ENCODE measurements at places on chromosomes 1 and 21. TPM values are rescaled to one million over a fixed set of nuclear protein-coding genes. Genes with fewer than 3 reads are reported as not detected.

DNA sequence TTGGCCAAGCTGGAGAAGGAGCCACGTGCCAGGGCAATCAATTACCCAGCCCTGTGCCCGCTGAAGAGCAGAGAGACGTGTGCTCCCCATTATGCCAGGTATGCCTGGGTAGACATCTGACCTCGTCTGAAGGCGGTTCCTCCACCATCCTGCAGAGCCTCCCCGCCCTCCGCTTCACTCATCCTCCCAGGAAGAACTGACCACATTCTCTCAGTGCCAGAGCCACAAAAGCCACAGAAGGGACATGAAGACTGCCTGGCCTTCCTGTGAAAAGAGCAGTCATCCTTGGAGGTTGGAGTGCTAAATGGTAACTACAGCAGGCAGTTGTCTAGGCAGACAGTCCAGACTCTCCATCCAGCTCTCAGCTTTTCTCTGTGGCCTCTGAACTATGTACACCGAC is 12.0 kb downstream of the SYT2 start:
- H3K27ac ChIP-seq, result no peak overlapping the region
- no peaks in the 10 kb centered on the region for H3K36me3 ChIP-seq
- no peak for DNase-seq
- no peaks in the 10 kb centered on the region for H3K4me1 ChIP-seq
- peaks cover 4% of the 10 kb centered on the region for H3K27me3 ChIP-seq

DNA sequence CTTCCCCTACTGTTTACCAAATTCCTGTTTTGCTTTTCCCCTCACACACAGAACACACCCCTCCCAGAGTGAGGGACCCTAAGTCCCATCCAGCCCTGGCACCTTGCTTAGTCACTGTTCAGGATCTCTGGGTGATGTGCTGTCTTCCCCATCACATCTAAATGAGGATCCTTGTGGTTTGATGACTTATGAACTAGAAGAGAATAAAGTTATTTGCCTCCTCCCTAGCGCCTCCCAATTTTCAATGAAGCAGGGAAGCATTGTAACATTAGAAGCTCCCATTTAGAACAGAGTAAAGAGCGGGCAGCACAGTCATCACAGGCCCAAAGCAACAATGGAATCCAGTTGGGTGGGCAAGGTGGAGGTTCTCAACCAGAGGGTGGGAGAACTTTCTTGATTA is 27.0 kb downstream of the DISC1 start:
- H3K27ac ChIP-seq, result no peak overlapping the region
- H3K36me3 ChIP-seq, result no peaks in the 10 kb centered on the region
- H3K4me1 ChIP-seq, result no peaks in the 10 kb centered on the region
- DNase-seq, result no peak
- no peaks in the 10 kb centered on the region for H3K27me3 ChIP-seq

DNA sequence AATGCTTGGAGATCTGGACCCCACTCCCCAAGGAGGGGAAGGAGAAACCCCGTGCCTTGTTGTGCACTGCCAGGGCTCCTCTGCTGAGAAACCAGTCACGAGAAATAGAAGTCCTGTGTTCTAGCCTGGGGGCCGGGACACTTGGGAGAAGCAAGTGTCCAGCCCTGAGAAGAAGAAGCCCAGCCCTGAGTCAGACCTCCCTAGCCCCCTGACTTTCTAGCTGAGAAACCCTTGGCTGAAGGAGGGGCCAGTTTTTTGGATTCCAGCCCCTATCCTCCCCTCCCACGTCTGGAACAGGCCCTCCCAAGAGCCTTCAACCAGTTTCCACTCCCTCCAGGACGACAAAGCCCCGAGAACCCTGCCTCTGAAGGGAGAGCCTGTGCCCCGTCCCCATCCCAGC is 100.5 kb downstream of the NAV1 start:
- H3K27me3 ChIP-seq, result no peaks in the 10 kb centered on the region
- H3K4me3 ChIP-seq, result no peak overlapping the region
- DNase-seq, result no peak
- no peaks in the 10 kb centered on the region for H3K36me3 ChIP-seq
- H3K4me1 ChIP-seq, result peaks cover 12% of the 10 kb centered on the region

- H3K4me3 ChIP-seq, result no peak overlapping the region
- DNase-seq, result no peak
- H3K27me3 ChIP-seq, result no peaks in the 10 kb centered on the region
- H3K4me1 ChIP-seq, result peaks cover 4% of the 10 kb centered on the region
- no peaks in the 10 kb centered on the region for H3K36me3 ChIP-seq
Observed at GRCh38 chr1:93744299-93744988, 62.8 kb upstream of the BCAR3 start.

- peaks cover 6% of the 10 kb centered on the region for H3K4me1 ChIP-seq
- H3K36me3 ChIP-seq, result no peaks in the 10 kb centered on the region
- H3K27ac ChIP-seq, result no peak overlapping the region
- no peaks in the 10 kb centered on the region for H3K27me3 ChIP-seq
- H3K4me3 ChIP-seq, result peak overlapping the region; percentile 23
- no peak for DNase-seq
Observed at GRCh38 chr21:26168371-26168770, 2.2 kb downstream of the APP start.

- no peak overlapping the region for H3K4me3 ChIP-seq
- no peak overlapping the region for H3K27ac ChIP-seq
- H3K36me3 ChIP-seq, result peaks cover 57% of the 10 kb centered on the region
- DNase-seq, result no peak
- H3K4me1 ChIP-seq, result no peaks in the 10 kb centered on the region
- no peaks in the 10 kb centered on the region for H3K27me3 ChIP-seq
Observed at GRCh38 chr1:26733982-26734381, 38.2 kb downstream of the ARID1A start.

DNA sequence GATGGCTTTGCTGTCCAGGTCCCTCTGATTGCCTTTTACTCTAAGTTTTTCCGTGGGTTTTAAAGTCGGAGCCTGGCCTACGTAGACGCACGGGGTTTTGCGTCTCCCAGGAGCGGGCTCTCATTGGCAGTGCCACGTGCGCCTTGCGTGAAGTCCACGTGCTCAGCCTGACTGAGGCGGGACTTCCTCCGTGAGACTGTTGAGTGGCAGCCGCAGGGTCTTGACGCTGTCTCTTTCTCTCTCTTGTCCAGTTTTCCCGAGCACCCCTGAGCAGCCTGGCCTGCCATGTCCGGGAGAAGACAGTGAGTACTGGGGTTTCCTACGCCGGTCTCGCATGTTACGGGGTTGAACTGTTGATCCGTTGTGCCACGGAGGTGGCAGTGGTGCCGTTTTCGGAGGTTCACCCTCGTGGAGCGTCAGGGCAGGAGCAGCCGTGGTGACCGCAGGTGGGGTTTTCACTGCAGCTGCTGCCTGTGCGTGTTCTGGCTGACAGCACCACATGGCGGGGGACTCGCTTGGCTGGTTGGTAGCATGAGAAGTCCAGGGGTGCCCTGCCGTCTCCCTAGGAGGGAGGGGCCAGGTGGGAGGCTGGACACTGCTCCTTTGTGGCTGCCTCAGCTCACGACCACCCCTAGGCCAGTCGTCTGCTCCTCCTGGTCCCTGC is 9.2 kb downstream of the PRKCZ start:
- no peaks in the 10 kb centered on the region for H3K27me3 ChIP-seq
- peak overlapping the region; percentile 90 for H3K27ac ChIP-seq
- peaks cover 2% of the 10 kb centered on the region for H3K4me1 ChIP-seq
- no peaks in the 10 kb centered on the region for H3K36me3 ChIP-seq
- no peak for DNase-seq

DNA sequence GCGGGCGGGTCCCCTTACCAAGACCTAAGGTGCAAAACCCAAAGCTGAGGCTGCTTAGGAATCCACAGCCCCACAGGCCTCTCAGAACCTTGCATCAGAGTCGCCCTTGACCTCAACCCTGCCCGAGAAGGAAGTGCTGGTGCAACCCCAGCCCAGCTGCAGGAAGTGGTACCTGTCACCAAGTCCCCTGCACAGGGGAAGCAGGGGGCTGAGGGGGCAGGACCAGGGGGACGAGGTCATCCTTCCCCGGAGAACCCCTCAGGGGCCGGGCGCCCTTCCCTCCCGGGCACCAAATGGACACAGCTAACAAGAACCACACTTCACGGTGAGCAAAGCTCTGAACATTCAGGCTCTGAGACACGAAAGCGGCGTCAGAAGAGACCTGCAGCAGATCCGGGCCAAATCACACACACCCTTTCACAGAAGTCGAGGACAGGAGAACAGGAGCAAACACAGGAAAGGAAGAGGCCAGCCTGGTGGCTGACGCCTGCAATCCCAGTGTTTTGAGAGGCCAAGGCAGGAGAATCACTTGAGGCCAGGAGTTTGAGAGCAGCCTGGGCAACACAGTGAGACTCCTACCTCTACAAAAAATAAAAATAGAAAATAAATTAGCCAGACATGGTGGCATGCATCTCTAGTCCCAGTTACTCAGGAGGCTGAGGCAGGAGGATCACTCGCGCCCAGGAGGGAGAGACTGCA is 6.4 kb downstream of the ITGB2 start:
- H3K36me3 ChIP-seq, result no peaks in the 10 kb centered on the region
- no peak overlapping the region for H3K4me3 ChIP-seq
- peak overlapping the region; percentile 55 for H3K27ac ChIP-seq
- no peak for DNase-seq
- H3K27me3 ChIP-seq, result peaks cover 8% of the 10 kb centered on the region

- DNase-seq, result no peak
- no peaks in the 10 kb centered on the region for H3K27me3 ChIP-seq
- H3K36me3 ChIP-seq, result no peaks in the 10 kb centered on the region
Observed at GRCh38 chr21:39582749-39583148, 30.0 kb upstream of the B3GALT5 start.

DNA sequence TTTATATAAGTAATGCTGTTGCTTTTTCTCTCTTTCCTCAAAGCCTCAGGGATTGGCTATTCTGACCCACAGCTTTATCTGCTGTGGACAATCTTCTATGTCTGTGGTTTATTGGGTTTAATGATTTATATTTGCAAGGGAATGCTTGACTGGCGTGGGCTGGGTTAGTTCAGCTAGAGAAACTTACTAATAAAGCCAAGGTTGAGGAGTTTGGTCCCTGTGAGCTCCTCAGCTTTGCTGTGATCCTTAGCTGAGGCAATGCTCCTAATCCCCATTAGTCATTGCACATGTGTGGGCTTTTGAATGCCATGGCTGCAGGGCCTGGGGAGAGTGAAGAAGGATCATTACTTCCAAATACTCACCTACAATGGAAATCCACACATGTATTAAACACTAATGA is 179.3 kb downstream of the ZNF326 start:
- H3K27ac ChIP-seq, result no peak overlapping the region
- H3K4me1 ChIP-seq, result no peaks in the 10 kb centered on the region
- H3K4me3 ChIP-seq, result no peak overlapping the region
- H3K27me3 ChIP-seq, result no peaks in the 10 kb centered on the region
- no peaks in the 10 kb centered on the region for H3K36me3 ChIP-seq
- no peak for DNase-seq

DNA sequence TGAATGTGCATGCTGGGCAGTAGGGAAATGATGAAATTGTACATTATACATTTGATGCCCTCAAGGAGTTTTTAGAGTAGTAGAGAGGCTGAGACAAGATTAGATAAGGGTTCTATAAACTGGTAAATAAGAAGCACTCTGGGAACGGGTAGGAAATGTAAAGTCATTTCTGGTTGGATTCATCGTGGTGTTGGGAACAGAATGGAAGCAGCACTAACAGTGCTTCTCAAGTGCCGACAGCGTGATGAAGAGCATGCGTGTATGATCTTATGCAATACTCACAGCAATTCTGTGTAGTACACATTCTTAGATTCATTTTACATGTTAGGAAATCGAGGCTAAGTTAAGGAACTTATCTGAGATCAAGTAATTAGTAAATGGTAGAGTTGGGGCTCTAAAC is 45.9 kb downstream of the GPR88 start:
- H3K36me3 ChIP-seq, result no peaks in the 10 kb centered on the region
- H3K4me3 ChIP-seq, result no peak overlapping the region
- H3K27me3 ChIP-seq, result no peaks in the 10 kb centered on the region
- no peak for DNase-seq

DNA sequence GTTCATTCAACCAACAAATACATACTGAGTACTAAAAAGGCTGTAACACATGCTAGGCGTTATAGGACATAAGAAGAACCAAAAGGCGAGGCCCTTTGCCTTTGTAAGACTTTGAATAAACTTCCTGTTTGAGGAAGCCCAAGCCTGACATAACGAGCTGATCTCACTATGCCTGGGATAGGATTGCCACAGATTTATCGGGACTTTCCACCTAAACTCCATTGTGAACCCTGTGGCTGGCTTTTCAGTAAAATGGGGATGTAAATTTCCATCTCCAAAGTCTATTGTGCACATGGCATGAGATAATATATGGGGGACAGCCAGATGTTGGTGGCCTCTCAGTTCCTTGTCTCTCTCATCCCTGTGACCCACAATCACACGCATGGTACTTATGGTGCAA is 41.9 kb downstream of the LMO4 start:
- no peaks in the 10 kb centered on the region for H3K36me3 ChIP-seq
- H3K4me1 ChIP-seq, result no peaks in the 10 kb centered on the region
- no peak overlapping the region for H3K27ac ChIP-seq
- H3K4me3 ChIP-seq, result no peak overlapping the region

DNA sequence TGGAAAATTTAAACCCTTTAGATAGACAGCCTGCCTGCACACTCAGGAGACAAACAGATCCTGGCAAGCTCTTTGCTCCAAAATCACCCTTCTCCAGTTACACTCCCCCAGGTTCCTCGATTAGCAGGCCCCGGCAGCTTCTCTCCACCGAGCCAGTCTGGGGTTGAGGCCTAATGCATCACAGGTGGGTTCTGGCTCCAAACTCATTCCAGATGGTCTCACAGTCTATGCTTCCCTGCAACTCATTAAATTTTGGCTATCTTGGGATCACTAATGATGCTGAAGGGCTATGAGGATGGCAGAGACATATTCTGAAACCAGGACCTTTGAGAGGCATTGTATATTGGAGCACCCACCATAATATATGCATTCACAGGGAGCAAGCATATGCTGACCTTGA is 559.8 kb upstream of the USP24 start:
- H3K4me3 ChIP-seq, result no peak overlapping the region
- H3K4me1 ChIP-seq, result peaks cover 4% of the 10 kb centered on the region
- DNase-seq, result no peak

DNA sequence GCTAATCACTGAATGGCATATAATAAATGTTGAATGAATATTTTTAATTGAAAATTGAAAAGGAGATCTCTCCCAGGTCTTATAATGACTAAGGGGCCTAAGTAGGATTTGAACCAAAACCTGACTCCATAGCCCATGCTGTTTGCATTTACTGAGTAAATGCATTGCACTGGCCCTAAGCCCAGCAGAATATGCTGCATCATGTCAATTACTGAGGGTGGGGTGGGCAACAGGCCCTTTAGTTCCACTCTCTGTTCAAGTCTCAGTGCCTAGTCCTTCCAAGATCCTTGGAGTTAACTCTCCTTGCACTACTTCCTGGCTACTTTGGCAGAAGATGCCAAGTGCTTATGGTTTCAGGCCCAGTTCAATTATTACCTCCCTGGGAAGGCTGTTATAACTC is 203.8 kb upstream of the DAB1 start:
- H3K4me3 ChIP-seq, result no peak overlapping the region
- no peak overlapping the region for H3K27ac ChIP-seq
- DNase-seq, result no peak

KRTAP19-3 gene
- not detected for total RNA-seq

DPYD gene
- total RNA-seq, result 99.3 TPM

ANGPTL1 gene
- 24.3 TPM for total RNA-seq

BNIPL gene
- 2.8 TPM for total RNA-seq

CYP4Z1 gene
- total RNA-seq, result 1.3 TPM

HAO2 gene
- not detected for total RNA-seq

OPRD1 gene
- total RNA-seq, result not detected

NME7 gene
- 43.7 TPM for total RNA-seq

MDM4 gene
- total RNA-seq, result 62.1 TPM
